ENCODE measurements at places on chromosomes 16 and 17.
A peak's percentile ranks its signal among the peaks of the same experiment; 100 is the strongest.

GRCh38 chr16:56382459-56382858 lies 42.9 kb downstream of the AMFR start:
- no peak for DNase-seq

DNA sequence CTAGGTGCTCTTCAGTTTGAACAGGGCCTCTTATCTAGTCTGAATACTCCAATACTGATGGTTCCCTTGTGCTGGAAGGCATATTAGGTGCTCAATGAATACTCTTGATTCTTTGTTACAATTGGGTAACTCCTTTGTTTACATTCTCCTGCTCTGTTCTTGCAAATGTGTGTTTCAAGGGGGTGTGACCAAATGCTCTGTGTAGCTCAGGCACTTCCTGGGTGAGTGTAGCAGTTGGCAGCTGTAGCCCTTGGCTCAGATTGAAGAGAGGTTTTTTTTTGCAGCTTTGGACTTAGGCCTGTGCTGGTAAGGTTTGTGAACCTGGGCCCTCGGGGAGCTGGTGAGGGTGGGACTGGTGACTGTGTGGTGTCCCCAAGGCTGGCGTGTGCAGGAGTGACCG lies 20.2 kb downstream of the TBCD start:
- no peak for DNase-seq

DNA sequence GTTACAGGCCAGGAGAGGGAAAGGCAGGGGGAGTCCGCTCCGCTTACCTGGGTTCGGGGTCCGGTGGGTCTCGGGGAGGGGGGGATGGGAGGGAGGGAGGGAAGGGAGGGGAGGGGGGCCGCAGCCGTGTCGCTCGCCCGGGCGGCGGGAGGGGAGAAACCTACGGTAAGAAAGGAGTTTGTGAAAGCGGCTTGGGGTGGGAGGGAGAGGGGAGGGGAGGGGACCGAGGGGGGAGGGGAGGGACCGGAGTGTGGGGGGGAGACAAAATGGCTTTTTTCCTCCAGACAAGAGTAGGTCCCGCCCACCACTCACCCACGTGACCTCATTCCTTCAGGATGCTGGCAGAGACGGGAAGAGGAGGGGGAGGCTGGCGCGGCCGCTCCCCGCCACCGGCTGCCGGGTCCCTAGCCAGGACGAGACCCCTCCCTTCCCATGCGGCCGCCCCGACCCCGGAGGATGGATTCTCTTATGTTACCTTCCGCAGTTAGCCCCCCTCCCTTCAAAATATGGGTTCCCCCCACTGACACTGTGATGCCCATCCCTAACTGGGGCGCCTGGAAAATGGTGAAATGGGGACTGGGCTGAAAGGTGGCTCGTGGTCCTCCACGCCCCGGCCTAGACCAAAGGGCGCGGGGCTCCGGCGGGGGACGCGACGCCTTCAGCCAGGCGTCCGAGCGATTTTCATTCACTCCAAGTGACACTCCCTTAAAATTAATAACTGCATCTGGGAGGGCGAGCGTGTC lies at the start of gene PCGF2:
Gene PCGF2, minus strand, starts transcription at position 188 of the 743 bp plus-strand sequence. CDS start 7,934 bp downstream, outside the sequence.
- no peak for DNase-seq

- DNase-seq: no peak
Measured at GRCh38 chr16:85613604-85614337, 649 bp downstream of the GSE1 start.

DNA sequence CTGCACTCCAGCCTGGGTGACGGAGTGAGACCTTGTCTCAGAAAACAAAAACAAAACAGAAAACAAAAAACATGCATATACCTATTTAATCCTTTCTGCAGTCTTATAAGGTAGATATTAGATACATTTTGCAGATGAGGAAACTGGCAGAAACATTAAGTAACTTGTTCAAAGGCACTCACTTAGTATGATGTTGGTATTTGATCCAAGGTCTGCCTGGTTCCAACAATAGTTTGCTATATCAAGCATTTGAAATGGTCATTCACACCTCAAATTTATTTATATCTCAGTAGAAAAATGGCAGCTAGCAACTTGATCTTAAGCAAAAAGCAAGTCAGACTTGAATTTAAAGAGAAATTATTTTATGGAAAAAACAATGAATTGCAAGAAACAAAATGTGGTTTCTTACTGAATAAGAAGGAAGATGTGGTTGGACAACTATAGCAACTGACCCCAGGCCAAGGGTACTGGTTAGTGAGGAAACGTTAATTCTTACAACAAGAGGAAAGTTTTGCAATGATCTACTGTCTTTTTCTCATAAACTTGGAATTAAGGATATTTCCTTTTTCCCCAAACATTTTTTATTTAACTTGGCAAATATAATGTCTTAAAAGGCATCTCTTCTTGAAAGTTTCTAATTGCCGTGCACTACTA lies 19.7 kb downstream of the DHRS7B start:
- no peak for DNase-seq

- peak; percentile 93 for DNase-seq
Measured at GRCh38 chr17:3048727-3049471, 14.5 kb downstream of the OR1D5 start.

- no peak for DNase-seq
Measured at GRCh38 chr17:8140065-8141029, 11.9 kb downstream of the PER1 start.

DNA sequence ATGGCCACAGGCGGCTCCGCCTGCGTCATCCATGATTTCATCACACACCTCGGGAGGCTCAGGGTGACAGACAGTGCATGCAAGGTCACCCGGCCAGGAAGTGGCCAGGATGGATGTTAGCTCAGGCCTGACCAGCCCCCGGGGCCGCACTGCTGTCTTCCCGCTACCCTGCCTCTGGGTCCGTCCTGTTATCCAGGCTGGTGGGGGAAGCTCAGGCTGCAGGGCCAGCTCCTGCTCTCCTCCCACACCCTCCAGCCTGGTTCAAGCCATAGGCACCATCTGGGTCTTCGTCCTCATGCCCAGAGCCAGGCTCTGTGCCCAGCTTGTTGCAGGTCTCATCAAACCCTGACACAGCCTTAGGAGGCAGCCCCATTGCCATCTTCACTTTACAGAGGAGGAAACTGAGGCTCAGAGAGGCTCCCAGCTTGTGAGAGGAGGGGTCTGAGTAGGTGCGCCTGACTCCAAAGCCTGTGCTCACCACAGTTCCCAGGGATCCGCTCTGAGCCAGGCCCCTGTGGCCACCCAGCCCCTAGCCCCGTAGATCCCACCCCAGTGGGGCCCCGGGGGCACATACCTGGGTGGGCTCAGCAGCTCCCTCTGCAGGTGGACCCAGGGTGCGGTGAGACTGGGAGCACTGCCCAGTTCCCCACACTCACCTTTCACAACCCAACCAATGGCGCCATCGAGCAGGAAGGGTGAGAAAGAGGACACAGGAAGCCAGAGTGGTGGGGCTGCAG lies 412 bp upstream of the ADGRG3 start:
- DNase-seq: no peak

DNA sequence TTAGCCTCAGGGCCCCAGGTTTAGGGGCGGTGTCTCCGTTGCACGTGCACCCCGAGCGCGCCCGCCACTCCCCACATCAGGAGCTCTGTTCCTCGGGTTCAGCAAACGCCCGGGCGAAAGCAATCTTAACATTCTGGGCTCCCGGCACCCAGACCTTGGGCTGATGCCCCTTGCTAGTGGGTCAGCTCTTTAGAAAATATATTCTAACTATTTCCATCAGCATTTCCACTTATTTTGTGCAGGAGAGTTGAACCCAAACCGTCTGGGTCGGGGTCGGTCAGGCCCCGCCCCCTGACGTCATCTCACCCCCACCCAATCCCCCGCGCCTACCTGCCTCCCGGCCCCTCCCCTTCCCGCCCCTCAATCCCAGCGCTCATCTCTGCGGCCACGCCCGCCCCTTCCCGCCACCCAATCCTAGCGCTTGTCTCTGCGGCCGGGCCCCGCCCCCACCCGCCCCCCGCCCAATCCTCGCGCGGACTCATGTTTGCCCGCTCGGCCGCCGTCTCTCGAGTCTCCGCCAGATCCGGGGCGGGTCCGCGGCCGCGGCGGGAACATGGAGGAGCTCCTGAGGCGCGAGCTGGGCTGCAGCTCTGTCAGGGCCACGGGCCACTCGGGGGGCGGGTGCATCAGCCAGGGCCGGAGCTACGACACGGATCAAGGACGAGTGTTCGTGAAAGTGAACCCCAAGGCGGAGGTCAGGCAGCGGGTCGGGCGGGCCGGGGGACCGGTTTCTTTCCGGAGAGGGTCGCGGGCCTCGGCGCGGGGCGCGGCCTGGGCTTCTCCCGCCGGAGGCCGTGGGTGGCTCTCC lies at the start of gene FN3KRP:
Gene FN3KRP, plus strand, starts transcription at position 504 of the 808 bp plus-strand sequence. Its CDS starts 50 bp downstream, at position 554.
- peak; percentile 72 for DNase-seq

DNA sequence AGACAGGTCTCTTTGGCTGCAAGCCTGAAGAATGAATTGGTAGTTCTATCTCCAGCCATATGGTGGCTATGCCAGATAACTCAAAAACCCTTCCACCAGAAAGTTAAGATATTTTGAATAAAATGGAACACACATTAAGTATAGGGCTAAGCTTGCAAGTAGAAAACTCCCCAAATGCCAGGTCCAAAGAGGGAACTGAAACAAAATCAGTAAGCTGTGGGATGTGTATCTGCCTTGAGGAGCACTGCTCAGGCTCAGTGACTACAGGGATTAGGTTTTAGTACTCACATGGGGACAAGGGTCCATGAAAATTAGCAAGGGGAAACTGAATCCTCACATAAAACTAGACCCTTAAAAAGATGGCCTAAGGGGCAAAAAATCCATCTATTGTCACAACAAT lies 115.7 kb upstream of the PMFBP1 start:
- DNase-seq: no peak

DNA sequence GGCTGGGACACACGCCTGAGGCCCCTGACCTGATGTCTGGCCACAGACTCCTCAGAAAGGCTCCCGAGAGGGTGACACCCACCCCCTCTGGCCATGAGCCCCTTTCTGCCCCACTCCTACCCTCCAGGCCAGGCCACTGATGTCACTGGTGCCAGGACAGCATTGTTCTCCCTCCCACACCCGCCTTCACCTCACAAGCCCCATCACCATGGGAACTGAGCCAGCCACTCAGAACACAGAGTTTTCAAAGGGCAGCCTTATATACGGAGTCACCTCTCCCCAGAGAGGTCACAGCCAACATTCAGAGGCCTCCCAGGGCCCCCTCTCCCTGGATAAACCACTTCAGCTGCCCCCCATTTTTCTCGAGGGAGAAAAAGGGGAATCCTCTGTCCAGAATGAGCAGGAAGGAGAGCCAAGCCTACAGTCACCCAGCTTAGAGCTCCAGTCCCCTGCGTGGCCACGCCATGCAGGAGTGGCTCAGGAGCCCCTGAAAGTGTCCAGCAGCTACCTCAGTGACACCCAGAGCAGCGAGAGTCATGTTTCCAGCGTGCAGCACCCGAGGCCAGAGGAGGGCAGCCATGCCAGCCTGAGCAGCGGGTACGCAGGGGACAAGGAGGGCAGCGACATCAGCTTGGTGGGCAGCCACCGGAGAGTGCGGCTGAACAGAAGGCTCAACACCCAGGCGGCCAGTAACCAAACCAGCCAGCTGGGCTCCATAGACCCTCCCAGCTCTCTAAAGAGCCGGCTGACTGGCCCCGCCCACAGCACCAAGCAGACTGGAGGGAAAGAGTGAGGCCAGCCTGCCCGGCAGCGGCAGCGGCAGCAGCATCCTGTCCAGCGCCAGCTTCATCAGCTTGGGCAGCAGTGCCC lies at the start of gene C16orf82:
Gene C16orf82, plus strand, starts transcription at position 260 of the 870 bp plus-strand sequence.
- DNase-seq: no peak

DNA sequence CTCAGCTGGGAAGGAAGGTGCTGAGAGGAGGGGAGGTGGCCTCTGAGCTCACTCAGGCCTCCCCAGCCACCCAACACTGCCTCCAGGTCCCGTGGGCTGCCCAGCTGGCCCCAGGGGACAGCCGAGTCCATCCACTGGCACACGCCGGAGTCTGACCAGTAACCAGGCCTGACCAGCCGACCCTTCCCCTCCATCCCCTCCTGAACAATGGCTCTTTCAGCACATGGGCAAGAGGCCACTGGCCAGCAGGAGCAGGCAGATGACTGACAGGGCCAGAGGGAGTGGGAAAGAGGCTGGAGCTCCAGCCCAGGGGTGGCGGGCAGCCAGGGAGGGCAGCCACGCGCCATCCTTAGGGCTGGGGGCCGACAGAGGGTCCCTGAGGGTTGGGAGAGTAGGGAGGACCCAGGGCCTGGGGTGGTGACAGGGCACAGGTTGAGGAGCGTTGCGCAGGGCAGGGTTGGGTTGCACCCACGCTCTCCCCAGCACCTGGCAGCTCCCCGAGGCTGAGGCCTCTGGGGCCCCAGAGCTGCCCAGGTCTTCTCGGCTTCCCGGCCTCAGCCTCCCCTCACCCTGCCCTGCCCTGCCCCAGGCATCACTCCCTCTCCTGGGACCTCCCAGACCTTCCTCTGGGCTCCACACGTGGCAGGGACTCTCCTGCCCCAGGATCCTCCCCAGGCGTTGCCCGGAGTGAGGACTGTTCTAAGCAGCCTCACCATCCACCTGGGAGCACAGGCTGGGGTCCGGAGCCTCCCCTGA lies 20.2 kb upstream of the SLC38A10 start:
- no peak for DNase-seq

DNA sequence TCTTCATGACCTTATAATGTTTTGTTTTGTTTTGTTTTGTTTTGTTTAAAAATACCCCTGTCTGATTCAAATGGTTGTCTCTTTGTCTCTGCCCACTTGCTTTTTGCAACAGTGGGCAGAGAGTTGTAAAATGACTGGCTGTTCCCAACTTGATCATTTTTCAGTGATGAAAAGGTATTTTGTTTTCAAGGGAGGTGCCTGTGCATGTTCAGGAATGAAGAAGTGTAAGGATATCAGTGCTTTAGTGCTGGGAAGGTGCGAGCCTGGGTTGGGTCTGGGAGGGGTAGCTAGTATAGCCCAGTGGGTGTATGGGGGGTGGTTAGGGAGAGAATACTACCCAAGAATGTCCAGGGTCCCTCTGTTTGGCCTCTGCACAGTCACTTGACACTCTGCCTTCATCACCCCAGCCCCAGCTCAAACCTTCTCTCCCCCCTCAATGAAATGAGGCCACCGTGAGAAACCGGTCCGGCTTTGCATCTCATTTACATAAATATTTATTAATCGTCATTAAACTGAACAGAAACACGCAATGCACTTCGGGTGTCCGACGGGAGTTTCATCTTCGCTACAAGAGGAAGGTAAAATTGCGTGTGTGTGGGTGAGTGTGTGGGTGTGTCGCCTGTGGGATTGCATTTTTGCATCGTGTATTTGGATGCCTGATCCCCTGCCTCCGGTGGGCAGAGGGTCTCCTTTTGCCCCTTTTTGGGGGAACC lies 4.3 kb downstream of the NEUROD2 start:
- DNase-seq: no peak

DNA sequence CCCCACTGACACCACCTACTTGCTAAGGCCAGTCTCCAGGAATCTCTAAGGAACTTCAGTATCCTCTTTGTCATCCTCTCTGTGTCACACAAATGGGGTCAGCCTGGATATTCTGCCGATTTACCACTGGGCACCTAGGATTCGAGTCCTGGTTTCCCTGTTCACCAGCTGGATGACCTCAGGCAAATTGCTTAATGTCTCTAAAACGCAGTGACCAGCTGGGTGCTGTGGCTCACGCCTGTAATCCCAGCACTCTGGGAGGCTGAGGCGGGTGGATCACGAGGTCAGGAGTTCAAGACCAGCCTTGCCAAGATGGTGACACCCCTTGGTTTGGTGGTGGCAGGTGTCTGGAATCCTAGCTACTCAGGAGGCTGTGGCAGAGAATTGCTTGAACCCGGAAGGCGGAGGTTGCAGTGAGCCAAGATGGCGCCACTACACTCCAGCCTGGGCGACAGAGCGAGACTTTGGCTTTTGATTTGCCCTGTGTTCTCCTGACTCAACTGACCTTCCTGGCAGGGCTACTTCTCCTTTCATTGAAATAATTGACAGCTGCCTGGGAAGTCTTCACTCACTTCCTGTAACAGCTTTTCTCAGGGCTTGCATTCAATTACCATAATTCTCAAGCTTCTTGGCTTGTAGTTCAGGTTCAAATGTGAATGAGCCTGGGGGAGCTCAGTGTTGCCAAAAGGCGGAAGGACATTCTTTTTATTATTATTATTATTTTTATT lies 15.4 kb downstream of the SYCE1L start:
- no peak for DNase-seq

Measured in activated CD4-positive, alpha-beta T cell treated with anti-CD3 and anti-CD28 coated beads, Interleukin-2, amount 50 U/mL, for 4 hours (primary cell).